ENCODE measurements at places on chromosomes 1 and 21.

GRCh38 chr21:31623664-31624063 is 35.8 kb upstream of the SOD1 start:
- no peak for DNase-seq

- no peak for DNase-seq
Measured at GRCh38 chr1:48923116-48923515, 146.4 kb upstream of the BEND5 start.

- DNase-seq = no peak
Measured at GRCh38 chr1:217188280-217189237, 442.3 kb downstream of the GPATCH2 start.

DNA sequence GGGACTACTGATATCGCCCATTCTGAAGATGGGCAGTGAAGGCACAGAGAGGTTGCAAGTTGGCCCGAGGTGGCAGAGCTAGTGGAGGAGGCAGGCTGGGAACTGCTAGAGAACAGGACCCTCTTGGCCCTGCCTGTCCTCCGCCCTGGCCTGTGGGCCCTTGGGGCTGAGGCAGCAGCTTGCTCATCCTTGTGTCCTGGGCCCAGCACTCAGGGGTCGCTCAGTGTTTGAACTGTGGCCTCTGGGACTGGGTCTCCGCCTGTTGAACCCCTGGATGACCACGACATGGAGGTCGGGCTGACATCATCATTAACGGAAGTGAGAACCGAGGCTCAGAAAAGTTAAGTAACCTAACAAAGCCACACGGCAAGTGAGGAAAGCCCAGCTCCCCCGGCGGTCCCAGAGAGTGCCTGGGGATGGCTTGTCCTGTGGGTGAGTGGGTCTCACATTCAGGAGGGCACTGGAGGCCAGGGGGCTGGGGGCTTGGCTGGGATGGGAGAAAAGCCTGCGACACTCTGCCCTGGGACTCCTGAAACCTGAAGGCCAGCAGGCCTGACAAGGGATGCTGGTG is 23.0 kb upstream of the DDOST start:
- no peak for DNase-seq

- DNase-seq = no peak
Measured at GRCh38 chr1:24437631-24438396, 22.2 kb downstream of the NIPAL3 start.

- no peak for DNase-seq
Measured at GRCh38 chr1:181354865-181355264, 128.5 kb upstream of the CACNA1E start.

GRCh38 chr1:204565617-204566582 is 49.7 kb downstream of the MDM4 start:
- peak; percentile 66 for DNase-seq

DNA sequence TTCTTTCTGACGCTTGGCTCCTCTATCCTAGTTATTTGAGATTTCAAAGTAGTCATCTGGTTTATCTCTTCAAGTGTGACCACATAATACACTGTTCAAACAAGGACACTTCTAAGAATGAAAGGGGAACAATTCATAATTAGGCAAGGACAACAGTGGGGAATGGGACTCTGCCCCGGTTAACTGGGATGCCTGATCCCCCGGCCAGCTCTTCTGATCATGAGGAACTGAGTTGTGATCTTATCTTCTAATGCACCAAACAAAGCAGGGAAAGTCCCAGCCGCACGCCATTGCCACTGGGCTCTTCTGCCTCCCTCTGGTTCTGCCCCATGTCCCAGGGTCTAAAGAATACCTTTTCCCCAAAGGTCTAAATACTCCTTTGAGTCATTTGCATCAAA is 158.2 kb upstream of the IRF2BP2 start:
- no peak for DNase-seq

GRCh38 chr1:206439205-206439604 is 31.1 kb upstream of the IKBKE start:
- no peak for DNase-seq

GRCh38 chr1:234839663-234840062 is 229.7 kb upstream of the IRF2BP2 start:
- no peak for DNase-seq

DNA sequence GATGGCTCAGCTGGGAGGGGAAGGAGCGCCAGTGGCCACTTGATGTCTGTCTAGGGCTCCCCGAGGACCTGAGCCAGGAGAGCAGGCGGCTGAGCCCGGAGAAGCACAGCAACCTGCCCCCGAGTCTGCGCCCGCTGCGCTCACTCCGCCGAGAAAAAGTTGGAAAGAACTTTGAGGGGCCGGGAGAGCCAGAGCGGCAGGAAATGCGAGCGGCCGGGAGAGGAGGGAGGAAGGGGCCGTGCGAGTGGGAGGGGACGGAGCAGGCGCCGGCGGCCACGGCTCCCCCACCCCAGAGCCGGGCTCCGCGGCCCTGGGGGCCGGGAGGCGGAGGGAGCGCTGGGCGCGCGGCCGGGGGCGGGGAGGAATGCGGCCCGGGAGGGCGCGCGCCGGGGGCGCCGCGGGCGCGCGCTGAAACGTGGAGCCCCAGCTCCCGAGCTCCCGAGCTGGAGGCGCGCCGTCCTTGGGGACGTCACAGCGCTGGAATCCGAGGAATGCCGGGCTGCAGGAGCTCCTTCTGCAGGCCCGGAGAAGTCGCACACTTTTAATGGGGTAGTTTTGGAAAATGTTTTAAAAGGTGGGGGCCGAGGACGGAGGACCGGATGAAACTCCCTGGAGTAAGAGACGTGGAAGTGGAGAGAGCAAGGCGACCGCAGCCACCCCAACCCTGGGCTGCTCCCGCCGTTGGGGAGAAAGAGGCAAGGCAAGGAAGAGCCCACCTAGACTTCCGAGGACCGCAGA is at the start of gene PTPN14:
TSS of gene PTPN14 (minus strand) at position 167 of the 738 bp plus-strand sequence. CDS start 86,799 bp downstream, outside the sequence.
- no peak for DNase-seq

GRCh38 chr1:160149716-160150115 is 1.7 kb upstream of the ATP1A4 start:
- DNase-seq = no peak

DNA sequence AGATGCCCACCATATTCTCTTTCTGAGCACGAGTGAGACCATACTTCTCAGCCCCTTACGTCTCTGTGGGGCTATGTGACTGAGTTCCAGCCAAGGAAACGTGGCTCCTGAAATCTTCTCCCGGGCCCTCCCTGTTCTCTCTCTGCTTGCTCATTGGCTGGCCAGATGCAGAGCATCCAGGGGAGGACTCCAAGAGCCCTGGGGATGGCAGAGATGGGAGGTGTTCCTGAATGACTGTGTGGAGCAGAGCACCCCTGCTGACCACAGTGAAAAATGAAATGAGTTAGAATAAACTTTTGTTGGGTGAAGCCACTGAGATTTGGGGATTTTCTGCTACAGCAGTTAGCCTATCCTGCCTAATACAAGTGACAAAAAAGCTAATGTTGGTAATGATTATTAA is 23.8 kb downstream of the KIAA0040 start:
- DNase-seq = no peak

All from iPS DF 6.9 (cell line).